ENCODE measurements at places on chromosomes 7 and 10. TPM values are rescaled to one million over a fixed set of nuclear protein-coding genes. Genes with fewer than 3 reads are reported as not detected.

DNA sequence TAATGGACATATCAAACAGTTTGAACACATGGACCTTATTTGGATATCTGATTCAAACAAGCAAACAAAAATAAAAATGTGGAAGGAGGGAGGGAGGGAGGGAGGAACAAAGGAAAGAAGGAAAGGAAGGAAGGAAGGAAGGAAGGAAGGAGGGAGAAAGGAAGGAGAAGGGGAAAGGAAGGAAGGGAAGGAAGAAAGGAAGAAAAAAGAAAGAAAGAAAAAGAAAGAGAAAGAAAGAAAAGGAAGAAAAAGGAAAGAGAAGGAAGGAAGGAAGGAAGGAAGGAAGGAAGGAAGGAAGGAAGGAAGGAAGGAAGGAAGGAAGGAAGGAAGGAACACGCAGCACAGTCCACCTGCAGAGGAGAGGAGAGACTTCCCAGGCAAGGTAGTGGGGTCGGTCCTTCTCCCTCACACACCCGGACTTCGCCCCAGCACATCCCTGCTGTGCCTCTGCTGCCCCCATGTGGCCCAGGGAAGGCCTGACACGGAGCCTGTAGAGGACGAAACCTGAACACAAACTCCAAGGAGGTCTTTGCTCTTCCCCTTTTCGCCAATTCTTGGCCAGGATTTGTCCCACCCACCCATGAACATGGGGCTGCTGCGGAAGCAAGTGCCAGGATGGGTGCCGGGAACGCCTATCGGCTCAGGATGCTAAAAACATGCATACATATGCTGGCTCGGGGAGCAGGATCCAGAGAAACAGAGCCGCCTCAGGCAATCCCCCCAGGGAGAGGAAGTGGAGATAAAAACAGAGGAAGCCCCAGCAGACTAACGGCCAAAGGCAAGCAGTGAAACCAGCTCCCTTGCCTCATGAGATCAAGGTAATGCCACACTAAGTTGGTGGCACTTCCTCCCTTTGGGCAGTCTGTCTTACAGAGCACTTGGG, 52.3 kb upstream of the DGKI start:
- no peaks in the 10 kb centered on the region for H3K36me3 ChIP-seq
- no peak overlapping the region for H3K27ac ChIP-seq
- no peaks in the 10 kb centered on the region for H3K27me3 ChIP-seq

DNA sequence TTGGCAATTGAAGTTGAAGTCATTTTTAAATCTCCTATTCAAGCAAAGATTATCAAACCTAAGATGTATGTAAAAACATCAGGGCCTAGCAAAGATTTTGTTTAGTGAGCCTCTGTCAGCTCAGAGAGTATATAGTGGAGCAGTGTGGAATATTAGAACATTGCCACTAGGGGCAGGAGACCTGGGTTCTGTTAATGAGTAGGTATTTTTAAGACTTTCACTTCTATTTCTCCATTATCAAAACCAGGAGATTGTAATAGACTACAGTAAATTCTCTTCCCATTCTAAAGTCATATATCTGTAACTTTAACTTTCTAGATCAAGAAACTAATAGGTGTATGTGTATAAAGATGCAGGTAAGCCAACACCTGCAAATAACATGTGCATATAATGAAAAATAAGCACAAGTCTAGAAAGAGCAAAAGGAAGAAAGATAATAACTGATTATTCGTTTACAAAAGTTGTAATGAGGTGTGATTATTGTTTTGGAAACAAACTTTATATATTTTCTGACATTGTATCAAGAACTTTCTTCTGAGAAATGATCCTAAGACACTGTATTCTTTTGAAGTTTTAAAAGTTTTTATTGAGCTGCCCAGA, 64.4 kb downstream of the KCND2 start:
- no peak for DNase-seq
- no peaks in the 10 kb centered on the region for H3K4me1 ChIP-seq
- no peak overlapping the region for H3K4me3 ChIP-seq
- no peaks in the 10 kb centered on the region for H3K36me3 ChIP-seq
- H3K27me3 ChIP-seq: no peaks in the 10 kb centered on the region

GRCh38 chr7:1678571-1679325, 8.7 kb downstream of the ELFN1 start:
- DNase-seq: no peak
- H3K36me3 ChIP-seq: no peaks in the 10 kb centered on the region
- H3K27ac ChIP-seq: no peak overlapping the region

- H3K4me3 ChIP-seq: no peak overlapping the region
- H3K27me3 ChIP-seq: no peaks in the 10 kb centered on the region
- no peaks in the 10 kb centered on the region for H3K4me1 ChIP-seq
- DNase-seq: no peak
Observed at GRCh38 chr7:101615446-101615845, 13.7 kb downstream of the MYL10 start.

DNA sequence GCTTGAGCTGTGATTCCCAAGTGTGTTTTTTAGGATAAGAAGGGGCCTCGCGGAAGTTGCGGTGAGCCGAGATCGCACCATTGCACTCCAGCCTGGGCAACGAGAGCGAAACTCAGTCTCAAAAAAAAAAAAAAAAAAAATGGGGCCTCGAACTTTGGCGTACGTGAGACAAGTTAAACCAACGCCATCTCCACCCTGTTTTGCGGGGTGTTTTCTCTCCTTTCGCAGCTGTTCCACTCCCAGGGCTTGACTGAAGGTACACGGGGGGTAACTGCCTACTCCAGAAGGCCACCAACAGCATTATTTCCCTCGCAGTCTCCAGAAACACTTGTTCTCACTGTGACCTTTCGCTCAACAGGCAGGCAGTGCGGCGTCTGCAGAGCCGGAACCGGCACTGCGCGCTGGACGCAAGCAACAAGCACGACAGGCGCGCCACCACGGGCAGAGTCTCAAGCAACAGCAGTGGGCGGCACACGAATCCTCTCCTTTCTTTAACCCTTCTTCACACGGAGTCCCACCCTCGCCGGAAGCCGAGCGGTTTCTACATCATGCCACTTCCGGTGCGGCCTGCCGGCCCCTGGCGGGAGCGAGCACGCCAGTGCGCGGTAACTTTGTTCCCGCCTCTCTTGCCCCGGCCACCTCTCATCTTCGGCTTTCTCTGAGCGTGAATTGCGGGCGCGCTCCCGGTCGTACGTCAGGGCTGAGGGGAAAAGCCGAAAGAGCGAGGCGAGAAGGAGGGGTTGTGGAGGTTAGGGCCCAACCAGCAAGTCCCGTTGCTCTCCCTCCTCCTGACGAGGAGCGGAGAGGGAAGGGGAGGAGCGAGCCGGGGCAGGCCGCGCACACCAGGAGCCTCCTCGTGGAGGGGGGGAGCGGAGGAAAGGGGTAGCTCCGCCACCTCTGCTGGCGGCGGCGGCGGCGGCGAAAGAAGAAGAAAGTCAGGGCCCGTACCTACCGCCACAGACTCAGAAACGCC, 814 bp upstream of the CDK13 start:
- H3K27ac ChIP-seq: peak overlapping the region; percentile 99
- peak; percentile 98 for DNase-seq
- H3K36me3 ChIP-seq: no peaks in the 10 kb centered on the region
- peaks cover 5% of the 10 kb centered on the region for H3K4me1 ChIP-seq

DNA sequence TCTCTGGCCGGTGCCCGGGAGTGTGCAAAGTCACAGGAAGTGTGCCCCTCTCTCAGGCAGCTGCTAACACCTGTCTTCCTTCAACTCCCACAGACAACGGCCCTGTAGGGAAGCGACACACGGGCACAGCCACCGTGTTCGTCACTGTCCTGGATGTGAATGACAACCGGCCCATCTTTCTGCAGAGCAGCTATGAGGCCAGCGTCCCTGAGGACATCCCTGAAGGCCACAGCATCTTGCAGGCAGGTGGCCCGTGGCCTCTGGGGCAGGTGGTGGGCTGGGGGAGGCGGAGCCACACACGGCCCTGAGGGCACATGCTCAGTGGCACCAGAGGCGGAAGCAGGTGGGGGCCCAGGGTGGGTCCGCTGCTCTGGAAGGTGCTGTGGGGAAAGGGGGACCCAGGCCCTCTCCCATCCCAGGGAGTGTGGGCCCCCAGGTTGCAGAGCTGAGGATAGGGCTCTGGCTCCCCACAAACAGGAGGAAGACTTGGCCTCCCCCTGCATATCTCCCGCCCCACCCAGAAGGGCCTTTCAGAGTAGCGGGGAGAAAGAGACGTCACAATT, 6.9 kb downstream of the C10orf105 start:
- no peaks in the 10 kb centered on the region for H3K36me3 ChIP-seq
- H3K27ac ChIP-seq: peak overlapping the region; percentile 63
- H3K27me3 ChIP-seq: no peaks in the 10 kb centered on the region
- H3K4me1 ChIP-seq: peaks cover 41% of the 10 kb centered on the region
- no peak overlapping the region for H3K4me3 ChIP-seq

DNA sequence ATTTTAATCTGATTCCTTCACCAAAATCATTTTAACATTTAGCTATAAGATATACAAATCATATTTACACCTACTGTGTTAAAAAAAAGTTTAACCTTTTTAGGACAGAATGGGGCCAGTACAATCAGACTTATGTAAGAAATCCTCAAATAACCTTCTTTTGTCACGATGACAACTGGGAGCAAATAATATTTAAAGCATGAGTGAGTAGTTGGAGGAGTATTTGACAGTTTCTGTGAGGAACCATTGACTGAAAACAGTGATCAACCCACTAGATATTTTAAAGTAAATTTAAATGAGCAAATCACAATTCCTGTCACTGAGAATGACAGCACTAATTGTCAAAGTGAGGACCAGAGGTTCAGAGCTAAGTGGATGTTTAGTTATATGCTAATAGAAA, 289.1 kb downstream of the CNTNAP2 start:
- no peak for DNase-seq
- H3K4me3 ChIP-seq: no peak overlapping the region

Gene ADRB1
- total RNA-seq: 0.32 TPM

Gene SMNDC1
- total RNA-seq: 27.2 TPM

DNA sequence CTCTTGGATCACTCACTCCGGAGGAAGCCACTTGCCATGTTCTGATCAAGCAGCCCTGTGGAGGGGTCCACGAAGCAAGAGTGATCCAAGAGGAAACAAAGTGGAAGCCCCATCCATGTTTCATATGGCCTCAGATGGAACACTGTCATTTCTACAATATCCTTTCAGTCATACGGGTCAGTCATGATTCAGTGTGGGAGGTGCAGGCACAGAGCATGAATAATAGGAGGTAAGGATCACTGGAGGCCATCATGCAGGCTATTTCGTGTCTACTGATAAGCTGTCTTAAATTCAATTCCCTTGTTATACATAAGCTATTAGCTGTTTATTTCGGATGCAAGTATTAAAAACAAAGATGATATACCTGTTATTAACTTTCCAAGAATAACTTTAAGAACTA, 36.8 kb downstream of the VPS41 start:
- no peaks in the 10 kb centered on the region for H3K27me3 ChIP-seq
- no peaks in the 10 kb centered on the region for H3K4me1 ChIP-seq
- H3K27ac ChIP-seq: no peak overlapping the region
- DNase-seq: no peak
- H3K4me3 ChIP-seq: no peak overlapping the region

DNA sequence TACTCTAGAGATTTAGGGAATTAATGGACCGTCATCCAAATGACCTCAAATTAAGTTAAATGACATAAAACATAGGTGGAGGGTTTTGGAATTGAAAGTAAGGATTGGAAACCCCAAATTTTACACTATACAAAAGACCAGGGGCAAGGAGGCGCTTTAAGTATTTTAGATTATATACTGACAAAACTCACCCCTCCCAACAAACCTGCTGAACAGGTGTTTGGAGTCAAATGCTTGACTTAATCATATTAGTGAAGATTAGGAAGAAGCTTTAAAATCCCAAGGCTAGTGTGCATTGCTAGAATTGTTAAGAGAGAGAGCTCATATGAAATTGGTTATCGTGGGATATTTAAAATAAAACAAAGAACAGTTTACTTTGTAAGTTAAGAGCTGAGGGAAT, at the start of gene GNGT1:
Gene GNGT1 (plus strand): TSS at position 301 of the 400 bp plus-strand sequence. CDS start 180 bp downstream, outside the sequence.
- H3K27ac ChIP-seq: no peak within 1 kb of the TSS
- H3K4me1 ChIP-seq: peaks cover 2% of the 10 kb centered on the region
- H3K4me3 ChIP-seq: no peak within 1 kb of the TSS
- no peaks in the 10 kb centered on the region for H3K36me3 ChIP-seq
- no peak for DNase-seq
